Ascending aorta (tissue), 2 donors: ENCODE measurements at places on chromosomes 12 and 14. TPM values are rescaled to one million over a fixed set of nuclear protein-coding genes. Genes with fewer than 3 reads are reported as not detected.

Gene NAA25
- total RNA-seq, result 1.9 TPM

GRCh38 chr12:115667116-115667515, 610.4 kb downstream of the MED13L start:
- DNase-seq, result no peak

DNA sequence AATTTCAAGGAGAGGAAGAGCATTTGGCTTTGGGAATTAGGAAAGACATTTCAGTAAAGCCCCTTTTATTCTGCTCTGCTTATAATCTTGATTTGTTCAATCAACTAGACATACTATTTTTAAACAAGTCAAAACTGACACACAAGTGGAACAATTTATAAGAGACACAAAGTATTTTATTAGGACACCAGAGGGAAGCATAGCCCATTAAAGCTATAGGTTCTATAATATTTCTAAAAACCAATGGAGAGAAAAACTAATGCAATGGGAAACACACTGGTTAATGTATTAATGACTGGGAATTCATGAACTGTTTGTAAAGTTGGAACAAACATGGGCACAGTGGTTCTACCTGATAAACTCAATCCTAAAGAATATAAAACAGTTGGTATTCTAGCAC, 15.3 kb upstream of the CERS5 start:
- no peak for DNase-seq

GRCh38 chr14:32633224-32633859, 304.2 kb downstream of the AKAP6 start:
- DNase-seq, result no peak
